ENCODE measurements at places on chromosomes 2 and 18.

DNA sequence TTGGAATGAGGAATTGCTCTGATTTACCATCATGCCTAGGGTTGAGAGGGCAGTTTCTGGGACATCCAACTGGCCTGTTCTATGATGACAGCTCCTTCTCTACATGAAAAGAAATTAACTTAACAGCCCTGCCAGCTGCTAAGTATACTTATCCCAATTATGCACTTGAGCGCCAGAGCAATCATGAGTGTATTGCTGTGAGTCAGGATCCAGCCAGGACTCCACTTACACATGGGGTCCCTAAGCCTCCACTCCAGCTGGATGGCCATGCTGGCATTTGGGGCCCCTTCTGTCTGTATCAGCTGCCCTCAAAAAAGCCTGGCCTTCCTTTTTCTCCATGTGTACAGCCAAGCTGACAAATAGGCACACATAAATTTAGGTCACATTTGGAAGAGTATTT lies 481.9 kb downstream of the TMX3 start:
- DNase-seq = no peak

- no peak for DNase-seq
Measured at GRCh38 chr2:144836635-144837350, 316.9 kb upstream of the ZEB2 start.

- DNase-seq = no peak
Measured at GRCh38 chr2:204452464-204453023, 92.7 kb upstream of the PARD3B start.

DNA sequence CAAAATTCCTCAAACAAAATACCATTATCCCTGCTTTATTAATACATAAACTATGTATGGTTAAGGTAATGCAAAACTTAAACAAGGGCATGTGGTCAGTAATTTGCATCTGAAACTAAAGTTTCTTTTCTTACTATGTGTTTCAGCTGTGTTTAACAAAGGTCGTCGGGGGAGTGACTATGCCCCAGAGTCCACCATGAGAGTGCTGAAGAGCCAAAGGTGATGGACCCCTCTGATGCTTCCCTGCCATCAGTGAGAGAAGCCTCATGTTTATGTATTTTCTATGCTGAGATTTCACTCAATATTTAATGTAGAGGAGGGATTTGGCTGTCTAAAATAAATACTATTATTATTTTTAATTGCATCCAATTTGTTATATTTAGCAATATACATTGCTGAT lies 707.2 kb upstream of the REG3G start:
- no peak for DNase-seq

DNA sequence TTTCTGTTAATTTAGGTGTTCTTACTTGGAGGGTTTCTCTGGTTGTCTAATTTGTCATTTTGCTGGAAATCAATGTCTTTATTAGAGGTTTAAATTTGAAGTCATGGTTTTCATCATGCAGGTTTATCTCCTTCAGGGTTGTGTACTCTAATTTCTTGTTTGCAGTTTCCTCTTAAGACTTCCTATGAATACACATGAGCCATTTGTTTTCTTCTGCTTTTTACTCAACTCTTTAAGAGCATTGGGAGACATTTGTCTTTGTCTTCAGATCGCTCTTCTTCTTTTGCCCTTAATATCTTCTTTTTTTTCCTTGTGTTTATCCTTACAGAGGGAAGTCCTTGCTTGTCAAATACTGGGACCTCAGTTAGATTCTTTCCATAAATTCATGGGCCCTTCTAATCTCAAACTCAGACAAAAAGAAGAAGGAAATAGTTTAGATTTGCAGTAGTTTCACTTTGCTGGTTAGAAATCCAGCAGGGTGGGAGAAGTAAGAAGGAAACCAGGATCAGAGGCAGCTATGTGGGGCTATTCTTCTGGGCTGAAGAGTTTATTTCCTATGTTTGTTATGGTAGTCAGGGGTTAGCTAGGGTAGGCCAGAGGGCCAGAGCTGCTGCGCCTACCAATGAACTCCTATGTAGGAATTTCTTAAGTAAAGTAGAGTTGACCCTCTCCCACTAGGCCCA lies 176.6 kb downstream of the DYSF start:
- DNase-seq = no peak

DNA sequence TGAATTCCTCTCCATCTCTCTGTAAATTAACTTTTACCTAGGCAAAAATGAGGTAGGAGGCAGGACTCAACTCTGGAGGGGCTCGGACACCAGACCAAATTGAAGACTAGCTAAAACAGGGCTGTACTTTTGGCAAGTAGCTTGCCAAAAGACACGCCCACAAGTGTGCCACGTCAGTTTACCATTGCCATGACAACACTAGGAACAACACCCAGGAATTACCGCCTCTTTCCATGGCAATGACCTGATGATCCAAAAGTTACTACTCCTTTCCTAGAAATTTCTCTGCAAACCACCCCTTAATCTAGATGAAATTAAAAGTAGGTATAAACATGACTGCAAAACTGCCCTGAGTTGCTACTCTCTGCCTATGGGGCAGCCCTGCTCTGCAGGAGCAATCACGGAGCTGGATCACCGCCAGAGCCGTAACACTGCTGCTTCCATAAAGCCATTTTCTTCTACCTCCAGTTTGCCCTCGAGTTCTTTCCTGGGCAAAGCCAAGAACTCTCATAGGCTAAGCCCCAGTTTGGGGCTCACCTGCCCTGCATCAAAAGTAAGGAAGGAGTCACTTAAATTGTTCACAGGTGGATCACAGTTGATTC lies 66.0 kb upstream of the FAM136A start:
- DNase-seq = no peak

DNA sequence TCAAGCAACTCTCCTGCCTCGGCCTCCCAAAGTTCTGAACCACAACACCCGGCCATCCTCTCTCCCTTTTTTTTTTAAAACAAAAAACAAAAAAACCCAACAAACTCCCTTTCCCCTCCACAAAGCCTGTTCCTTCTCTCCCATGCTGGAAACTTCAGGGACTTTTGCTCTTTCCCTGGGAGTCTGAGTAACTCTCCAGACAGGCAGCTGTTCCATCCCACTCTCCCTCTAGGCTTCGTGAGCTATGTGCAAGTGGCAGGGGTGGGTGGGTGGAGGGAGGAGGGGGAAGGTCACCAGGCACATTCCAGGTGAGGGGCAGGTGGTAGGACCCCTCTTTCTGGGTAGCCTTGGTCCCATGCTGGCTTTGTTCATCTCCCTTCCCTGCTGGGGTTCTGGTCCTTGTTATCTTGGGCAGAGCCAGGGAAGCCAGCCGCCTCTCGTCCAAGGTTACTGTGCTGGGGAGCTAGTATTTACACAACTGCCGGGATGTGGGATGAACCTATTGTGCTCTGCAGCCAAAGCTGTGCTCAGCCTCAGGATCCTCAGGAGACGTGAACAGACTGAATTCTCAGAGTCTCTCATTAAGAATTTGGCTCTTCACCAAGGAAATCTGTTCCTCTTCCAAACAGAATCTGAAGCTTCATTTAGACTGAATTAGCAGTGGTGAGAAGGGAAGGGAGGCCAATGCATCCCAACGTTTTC lies 106.9 kb downstream of the LIPG start:
- no peak for DNase-seq

GRCh38 chr2:147688242-147688641 lies 156.6 kb upstream of the ACVR2A start:
- no peak for DNase-seq

- DNase-seq = no peak
Measured at GRCh38 chr2:218648088-218648786, 11.2 kb downstream of the ZNF142 start.

- no peak for DNase-seq
Measured at GRCh38 chr2:48247206-48247605, 282.7 kb upstream of the STON1 start.

DNA sequence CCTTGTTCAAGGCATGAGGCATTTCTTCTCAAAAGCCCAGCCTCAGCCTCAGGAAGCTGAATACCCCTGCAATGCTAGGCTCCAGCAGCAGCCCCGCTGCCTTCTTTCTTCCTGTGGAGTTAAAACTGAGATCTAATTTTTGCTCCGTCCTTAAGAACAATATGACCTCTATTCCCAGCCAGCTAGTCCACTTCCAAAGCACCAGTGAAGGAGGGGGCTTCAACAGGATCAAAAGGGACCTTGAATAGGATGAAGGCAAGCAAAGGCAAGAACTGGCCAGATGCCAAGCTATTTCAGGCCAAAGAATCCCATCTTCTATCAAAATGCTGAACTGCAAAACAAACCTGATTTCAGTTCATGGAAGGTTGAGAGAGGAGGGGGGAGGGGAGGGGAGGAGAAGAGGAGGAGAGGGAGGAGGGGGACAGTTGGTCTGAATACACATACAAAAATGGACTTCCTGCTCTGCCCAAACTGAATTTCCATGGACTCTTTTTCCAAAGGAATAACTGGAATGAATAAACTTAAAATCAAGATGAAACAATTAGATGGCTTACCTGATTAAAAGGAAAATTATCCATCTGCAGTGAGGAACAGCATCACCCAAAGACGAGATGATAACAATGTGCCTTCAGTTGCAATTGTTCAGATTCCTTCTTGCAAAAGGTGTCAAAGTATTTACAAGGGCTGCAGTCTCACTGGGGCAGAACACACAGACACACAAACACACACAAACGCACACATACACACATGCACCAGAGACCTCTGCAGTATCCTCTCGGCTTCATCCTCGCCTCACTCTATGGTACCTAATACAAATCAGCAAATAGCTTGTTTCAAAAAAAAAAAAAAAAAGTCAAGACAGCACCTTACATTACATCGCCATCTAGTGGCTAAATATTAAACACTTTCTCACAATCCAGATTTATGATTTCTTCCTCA lies at the start of gene SCN1A:
SCN1A (minus strand) TSS at position 804 of the 939 bp plus-strand sequence. CDS start 54,399 bp downstream, outside the sequence.
- no peak for DNase-seq

- DNase-seq = no peak
Measured at GRCh38 chr2:96701636-96702035, 38.2 kb downstream of the LMAN2L start.

DNA sequence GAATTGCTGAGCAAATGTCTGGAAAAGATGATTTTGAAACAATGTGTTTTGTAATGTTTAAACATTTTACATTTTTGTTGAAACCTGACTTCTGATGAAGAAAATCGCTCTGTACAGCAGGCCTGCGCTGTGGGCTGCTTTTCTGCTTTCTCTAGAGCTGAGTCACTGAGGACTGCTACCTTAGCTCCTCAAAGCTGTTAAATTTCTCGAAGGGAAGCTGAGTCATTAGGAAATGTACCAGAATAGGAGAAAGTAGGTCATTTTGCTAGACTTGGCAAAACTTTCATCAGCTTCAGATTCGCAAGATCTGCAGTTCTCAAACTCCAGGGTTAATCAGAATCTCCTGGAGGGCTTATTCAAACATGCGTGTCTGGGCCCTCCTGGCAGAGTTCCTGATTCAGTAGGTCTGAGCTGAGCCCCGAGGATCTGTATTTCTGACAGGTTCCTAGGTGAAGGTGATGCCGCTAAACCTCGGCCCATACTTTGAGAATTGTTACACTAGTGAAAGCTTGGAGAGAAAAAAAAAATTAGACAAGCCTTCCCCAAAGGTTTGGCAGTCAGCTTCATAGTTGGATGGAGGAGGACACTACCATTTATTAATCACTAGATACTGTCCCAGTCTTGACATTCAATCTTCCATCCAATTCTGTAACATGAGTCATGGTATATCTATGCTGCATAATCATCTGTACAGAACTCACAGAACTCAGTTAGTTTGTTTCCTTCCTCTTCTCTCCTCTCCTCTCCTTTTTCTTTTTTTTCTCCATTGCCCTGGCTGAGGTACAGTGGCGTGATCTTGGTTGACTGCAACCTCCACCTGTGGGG lies 297.6 kb downstream of the PARD3B start:
- no peak for DNase-seq

DNA sequence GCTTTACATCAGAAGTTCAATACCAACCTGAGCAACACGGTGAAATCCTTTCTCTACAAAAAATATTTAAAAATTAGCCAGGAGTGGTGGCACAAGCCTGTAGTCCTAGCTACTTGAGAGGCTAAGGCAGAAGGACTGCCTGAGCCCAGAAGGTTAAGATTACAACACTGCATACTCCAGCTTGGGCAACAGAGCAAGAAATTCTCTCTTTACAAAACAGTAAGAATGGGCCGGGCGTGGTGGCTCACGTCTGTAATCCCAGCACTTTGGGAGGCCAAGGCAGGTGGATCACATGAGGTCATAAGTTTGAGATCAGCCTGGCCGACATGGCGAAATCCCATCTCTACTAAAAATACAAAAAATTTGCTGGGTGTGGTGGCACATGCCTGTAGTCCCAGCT lies 113.2 kb downstream of the USP34 start:
- DNase-seq = no peak

DNA sequence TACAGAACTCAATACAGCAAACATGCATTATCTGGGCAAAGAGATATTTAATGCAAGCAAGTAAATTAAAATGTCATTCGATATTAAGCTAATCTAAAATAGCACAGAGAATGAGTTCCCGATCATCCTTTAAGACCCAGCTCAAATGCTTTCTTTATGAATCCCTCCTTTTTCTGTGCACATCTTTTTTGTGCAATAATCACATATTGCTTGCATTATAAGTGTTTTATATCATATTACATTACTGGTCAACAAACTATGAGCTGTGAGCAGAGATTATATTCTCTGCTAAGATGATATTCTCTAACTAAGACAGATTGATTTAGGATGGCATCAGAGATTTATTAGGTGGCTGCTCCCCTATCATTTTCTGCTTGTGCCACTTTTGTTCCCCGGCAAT lies 146.1 kb downstream of the ERBB4 start:
- DNase-seq = no peak

DNA sequence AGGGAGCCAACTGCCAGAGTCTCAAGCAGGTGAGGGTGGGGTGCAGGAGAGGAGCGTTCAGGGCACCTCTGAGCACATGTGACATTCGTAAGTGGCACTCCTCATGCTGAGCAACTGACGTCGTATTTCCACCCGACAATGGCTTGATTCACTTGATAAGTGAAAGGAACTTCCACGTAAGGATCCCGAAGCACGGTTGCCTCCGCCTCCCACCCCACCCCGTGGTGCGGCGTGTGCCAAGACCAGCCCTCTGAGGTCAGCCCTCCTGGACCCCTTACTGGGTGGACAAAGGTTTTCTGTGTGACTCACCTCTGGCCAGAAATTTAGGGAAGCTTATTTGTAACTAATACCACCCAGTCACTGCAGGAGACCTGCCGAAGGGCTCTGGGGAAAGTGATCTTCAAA lies 59.9 kb downstream of the AGAP1 start:
- no peak for DNase-seq

DNA sequence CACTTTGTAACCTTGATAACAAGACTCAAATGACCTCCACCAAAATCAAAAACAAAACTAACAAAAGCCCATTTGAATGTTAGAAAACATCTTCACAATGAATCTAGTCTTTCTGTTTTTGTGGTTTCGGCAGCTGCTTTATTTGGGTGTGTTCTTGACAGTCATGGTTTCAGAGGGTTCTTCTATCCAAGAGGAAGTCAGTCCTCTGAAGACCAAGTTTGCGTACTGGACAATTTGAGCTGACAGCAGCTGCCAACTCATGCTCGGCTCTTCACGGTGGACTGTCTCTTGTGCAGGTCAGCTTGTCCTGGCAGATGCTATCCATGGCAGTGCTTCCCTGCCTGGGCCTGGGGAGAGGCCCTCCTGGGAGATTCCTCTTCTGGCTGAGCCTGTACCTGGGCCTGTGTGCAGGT lies 91.0 kb downstream of the TMEM17 start:
- DNase-seq = no peak
